HepG2 (cell line): ENCODE measurements at places on chromosomes 5 and 9. TPM values are rescaled to one million over a fixed set of nuclear protein-coding genes. Genes with fewer than 3 reads are reported as not detected.

DNA sequence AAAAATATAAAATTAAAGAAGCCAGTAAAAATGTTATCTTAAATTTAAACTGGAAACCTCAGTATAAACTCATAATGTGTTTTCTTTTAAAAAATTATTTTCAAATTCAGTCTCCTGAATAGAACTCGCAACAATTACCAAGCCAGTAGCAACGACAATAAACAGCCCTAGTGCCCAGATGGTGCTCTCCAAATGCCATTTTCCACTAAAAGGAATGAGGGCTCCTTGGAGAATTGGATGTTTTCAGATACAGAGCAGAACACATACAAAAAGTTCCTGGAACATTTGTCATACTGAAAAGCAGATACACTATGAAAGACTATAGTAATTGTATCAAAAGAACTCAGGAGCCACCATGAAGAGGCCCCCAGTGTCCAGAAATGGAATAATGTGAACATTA lies 97.4 kb downstream of the TMC1 start:
- H3K27me3 ChIP-seq: no peaks in the 10 kb centered on the region
- no peak overlapping the region for H3K4me3 ChIP-seq
- no peak for DNase-seq

GRCh38 chr5:76529464-76530344 lies 93.5 kb downstream of the F2RL2 start:
- peak; percentile 18 for DNase-seq
- no peaks in the 10 kb centered on the region for H3K27me3 ChIP-seq
- H3K4me3 ChIP-seq: no peak overlapping the region
- H3K36me3 ChIP-seq: no peaks in the 10 kb centered on the region; the same call in 2 of the 3 replicates
- no peak overlapping the region for H3K27ac ChIP-seq
- H3K4me1 ChIP-seq: peaks cover 41% of the 10 kb centered on the region

The CDC20B gene
- total RNA-seq: not detected in 2 replicates

The CER1 gene
- total RNA-seq: not detected in 2 replicates

DNA sequence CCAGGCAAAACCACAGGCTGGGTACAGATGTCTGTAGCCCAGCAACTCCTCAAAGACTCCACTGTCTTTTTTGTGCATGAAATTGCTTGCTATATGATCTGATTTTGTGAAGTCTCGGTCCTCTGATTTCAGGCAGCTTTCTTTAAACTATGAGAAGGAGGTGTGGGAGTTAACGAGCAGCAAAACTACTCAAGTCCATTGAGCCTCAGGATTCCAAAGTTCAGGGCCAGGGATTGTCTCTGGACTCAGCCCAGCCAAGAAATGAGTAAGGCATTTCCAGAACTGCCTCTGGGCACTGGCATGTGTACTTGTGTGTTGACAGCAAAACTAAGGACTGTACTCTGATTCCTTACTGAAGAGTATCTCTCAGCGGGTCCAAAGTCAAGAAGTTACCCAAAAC lies 53.4 kb upstream of the GLIS3 start:
- peaks cover 3% of the 10 kb centered on the region; the same call in 1 of the 3 replicates for H3K27me3 ChIP-seq
- no peak for DNase-seq
- no peak overlapping the region for H3K27ac ChIP-seq
- H3K36me3 ChIP-seq: no peaks in the 10 kb centered on the region
- no peak overlapping the region for H3K4me3 ChIP-seq

DNA sequence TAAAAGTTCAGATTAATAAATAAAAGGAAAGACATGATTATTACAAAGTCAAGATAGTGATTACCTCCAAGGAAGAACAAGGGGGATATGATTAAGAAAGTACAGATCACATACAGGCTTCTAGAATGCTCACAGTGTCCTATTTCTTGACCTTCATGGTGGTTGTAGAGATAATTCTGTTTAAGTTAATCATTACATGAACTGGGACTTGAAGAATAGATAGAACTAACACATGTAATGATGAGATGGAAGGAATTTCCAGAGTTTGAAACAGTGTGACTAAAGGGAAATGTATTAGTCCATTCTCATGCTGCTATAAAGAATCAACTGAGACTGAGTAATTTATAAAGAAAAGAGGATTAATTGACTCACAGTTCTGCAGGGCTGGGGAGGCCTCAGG lies 72.7 kb downstream of the LURAP1L start:
- no peaks in the 10 kb centered on the region for H3K4me1 ChIP-seq
- no peaks in the 10 kb centered on the region for H3K27me3 ChIP-seq
- H3K27ac ChIP-seq: no peak overlapping the region
- no peak overlapping the region for H3K4me3 ChIP-seq
- DNase-seq: no peak
- no peaks in the 10 kb centered on the region for H3K36me3 ChIP-seq
